ENCODE measurements at places on chromosomes 2 and 18.

- DNase-seq: no peak
Observed at GRCh38 chr2:154696810-154697417, 1.6 kb upstream of the KCNJ3 start.

- DNase-seq: no peak
Observed at GRCh38 chr2:69143748-69144360, 130.9 kb downstream of the ANTXR1 start.

DNA sequence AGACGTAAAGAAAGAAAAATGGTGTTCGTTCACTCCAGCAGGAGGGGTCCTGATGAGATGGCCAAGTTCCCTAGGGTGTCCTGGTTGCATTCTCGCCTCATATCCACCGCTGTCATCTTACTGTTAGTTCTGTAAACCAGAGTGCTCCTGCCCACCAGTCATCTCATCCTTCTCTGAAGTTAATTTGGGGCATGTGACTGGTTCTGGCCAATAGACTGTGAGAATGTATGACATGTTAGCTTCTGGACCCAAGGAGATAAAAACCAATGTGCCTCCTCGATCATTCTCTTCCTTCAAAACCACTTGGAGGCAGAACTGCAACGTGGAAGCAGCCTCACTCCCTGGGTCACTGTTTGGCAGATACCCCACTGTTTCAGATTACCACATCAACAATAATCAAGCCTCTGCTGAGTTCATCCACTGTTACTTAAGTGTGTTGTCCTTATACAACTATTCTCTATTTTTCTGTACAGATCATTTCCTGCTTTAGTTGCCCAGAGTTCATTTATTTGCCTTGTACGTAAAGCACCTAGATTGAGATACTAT lies 759.1 kb downstream of the TSN start:
- DNase-seq: no peak

DNA sequence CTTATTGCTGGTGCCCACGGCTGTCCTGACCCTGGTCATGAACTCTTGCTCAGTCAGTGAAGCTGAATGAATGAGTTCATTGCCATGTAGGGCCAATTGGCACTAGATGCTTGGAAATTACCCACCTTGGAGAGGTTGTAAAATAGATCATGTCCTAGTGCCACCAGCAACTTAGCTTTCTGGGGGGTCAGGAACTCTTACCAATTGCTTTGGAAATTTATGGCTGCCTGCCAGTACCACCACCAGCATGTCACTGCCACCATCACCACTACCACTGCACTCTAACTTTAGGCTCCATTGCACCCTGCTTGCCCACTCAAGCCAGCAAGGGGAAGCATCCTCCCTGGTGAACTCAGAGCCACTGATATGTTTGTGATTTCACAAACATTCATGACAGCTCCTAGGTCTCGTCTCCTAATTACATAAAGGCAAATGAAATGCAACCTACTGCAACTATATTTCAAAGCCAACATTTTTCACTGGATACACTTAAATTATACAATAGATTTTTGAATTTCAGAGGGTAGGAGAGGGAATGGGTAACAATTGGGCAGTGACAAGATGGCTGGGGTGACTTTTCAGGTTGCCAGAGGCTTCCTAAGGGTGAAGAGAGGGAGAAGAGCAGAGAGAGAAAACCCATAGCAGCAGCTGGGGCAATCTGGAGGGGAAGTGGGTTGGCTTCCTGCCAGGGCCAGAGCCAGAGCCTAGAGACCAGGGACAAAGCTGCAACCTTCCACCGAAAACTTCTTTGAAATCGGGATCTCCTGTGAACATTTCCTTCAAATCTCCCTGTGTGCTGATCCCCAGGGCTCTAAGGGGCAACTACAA lies 3.5 kb upstream of the EMILIN1 start:
- DNase-seq: no peak

DNA sequence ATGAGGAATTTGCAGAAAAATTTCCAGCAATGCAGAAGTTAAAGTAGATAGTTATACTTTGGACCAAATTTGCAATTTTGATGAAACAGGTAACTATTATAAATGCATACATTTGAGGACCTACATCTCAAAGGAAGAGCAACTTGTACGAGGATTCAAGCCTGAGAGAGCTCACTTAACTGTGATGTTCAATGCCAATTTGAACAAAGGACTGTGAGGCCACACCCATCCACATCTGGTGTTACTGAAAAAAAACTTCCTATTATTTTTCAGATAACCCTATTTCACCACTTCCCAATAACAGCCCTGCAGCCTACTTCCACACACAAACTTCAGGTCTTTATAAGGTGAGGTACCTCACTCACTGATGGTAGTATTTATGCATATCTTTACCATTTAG lies 203.5 kb upstream of the NABP1 start:
- no peak for DNase-seq

All from activated naive CD4-positive, alpha-beta T cell treated with anti-CD3 and anti-CD28 coated beads, Interleukin-2, amount 50 U/mL, for 72 hours (primary cell).